Hematopoietic multipotent progenitor cell treated with erythropoietin and hydrocortisone succinate and interleukin-3 and kit ligand, for 8 days (in vitro differentiated cells): ENCODE measurements at places on chromosomes 1 and 21.
A peak's percentile ranks its signal among the peaks of the same experiment; 100 is the strongest.

GRCh38 chr21:42571391-42572150 lies 57.9 kb downstream of the SLC37A1 start:
- no peak for DNase-seq

DNA sequence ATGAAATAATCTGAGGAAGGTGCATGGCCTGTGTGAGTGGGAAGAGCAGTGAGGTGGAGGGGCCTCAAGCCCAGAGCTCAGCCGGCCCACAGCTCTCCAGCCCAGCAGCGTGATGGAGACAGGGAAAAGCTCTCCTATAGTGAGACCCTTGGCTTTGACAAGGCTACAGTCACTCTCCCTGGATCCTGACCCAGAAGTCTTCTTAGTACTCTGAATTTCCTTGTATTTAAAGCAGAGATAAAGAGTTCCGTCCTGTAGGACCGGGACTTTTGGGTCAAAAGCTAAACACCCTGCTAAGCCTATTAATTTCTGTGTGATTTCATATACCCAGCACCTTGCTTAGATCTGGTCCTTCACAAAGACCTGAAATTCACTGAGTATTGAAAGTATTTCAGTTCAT lies 48.2 kb upstream of the F3 start:
- DNase-seq = no peak

DNA sequence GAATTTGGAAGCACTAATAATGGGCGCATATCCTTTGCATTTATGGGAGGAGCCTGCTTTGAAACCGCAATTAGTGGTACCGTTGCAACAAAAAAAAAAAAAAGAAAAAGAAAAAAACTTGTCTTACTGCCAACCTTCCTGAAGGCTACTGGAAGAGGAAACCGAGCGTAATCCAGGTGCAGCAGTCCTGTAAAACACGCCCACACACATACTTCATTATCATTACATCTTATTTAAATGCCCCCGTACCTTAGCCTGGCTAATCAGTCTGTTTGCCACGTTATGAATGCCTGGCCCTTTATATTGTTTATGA lies 686 bp upstream of the ZNF281 start:
- DNase-seq = peak; percentile 76

DNA sequence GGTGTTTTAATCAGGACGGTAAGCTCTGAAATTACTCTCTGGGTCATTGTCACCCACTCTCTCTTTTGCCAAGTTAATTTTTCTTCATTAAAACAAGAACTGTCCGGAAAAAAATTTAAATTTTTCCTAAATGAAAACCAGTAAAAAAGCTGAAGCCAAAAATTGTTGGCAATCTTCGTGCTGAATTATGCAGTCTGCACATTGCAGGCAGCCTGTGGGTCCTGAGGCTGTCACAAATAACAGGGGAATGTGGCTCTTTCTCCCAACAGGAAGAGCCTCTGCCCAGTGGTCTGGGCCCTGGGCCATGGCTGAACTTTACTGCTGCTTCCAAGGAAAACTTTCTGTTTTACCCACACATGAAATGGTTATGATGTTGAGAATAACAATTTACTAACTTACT lies 153.9 kb upstream of the SPAG17 start:
- no peak for DNase-seq

DNA sequence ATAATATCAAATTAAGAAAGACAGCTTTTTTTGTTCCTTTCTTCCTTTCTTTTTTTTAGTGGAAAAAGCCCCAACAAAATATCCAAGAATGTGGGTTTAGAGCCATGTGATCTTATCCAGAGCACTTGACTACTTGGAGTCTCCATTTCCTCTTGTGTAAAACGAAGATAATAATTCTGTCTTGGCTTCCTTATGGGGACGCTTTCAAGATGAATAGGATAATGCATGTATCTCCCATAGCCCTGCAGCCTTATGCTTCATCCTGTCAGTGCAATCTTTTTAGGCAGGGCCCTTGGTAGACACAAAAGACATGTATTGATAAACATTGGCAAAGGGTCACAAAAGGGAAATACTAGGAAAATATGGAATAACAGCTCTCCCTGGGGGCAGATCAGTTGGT lies 34.8 kb downstream of the ZBTB18 start:
- peak; percentile 31 for DNase-seq

DNA sequence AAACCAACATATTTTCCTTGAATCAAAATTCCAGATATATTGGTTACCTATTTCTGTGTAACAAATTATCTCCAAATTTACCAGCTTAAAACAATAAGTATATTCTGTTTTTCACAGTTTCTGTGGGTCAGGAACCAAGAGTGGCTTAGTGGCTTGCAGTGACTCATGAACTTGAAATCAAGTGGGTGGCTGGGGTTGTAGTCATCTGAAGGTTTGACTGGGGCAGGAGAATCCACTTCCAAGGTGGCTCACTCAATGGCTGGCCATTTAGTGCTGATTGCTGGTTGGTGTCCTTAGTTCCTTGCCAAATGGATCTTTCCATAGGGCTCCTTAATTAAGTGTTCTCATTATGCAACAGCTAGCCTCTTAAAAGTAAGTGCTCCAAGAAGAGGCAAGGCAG lies 43.8 kb downstream of the ALG14 start:
- DNase-seq = no peak

GRCh38 chr1:47174656-47175020 lies 15.2 kb downstream of the PDZK1IP1 start:
- no peak for DNase-seq

DNA sequence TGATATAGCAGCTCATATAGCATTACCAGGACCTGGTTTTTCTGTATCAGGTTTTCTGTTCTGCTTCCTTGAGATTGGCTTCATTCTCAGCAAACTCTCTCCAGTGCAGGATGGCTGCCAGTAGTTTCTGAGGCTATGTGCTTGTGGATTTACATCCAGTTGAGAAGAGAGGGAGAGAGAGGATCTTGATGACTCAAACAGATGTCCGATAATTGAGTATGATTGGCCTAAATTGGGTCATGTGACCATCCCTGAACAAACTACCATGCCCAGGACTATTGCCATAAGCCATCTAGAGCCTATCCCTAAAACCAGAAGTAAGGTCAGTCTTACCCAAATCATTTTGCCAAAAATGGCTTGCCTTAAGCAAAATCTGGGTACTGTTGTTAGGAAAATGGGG lies 18.1 kb upstream of the PSMA5 start:
- DNase-seq = no peak

DNA sequence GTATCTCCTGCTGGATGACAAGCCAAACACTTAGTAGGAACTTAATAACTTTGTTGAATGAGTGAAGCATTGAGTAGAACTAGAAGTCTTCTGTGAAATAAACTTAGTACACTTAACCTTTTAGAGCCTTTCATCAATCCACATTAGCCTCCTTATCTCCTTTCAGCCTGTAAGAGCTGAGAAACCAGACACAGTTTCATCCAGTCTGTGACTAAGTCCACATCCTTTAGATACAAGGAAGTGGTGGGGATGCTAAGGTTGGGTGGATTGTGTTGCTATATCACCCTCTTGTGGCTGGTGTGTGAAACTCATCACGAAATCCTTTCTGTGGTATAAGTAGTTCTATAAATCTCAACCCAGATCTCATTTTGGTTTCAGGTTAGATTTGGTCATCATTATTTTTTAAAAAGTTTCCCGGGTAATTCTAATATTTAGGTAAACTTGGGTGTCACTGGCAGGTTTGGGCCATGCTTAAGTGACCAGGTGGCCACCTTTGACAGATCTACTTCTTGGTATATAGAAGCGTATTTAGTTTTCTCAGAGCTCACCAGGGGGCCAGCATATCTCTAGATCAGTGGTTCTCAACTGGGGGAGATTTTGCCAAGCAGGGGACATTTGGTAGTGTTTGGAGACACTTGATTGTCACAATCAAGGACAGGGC lies 27.8 kb upstream of the CD84 start:
- peak; percentile 92 for DNase-seq

GRCh38 chr1:24018611-24019580 lies 38.8 kb upstream of the SRSF10 start:
- no peak for DNase-seq

DNA sequence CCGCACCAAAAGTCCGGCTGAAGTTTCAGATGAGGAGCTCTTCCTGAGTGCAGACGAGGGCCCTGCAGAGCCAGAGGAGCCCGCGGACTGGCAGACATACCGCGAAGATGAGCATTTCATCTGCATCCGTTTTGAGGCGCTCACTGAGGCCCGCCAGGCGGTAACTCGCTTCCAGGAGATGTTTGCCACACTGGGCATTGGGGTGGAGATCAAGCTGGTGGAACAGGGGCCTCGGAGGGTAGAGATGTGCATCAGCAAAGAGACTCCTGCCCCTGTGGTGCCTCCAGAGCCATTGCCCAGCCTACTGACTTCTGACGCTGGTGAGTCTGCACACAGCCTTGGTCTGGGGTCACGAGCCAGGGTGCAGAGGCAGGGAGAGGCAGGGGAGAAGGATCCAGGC lies 84.7 kb downstream of the TRIM11 start:
- DNase-seq = no peak

- DNase-seq = no peak
Measured at GRCh38 chr1:20229171-20229570, 42.9 kb upstream of the PLA2G2C start.

- no peak for DNase-seq
Measured at GRCh38 chr1:47679826-47680225, 242.0 kb downstream of the FOXD2 start.

- DNase-seq = peak; percentile 69
Measured at GRCh38 chr1:206846487-206846886, 18.9 kb upstream of the IL20 start.

DNA sequence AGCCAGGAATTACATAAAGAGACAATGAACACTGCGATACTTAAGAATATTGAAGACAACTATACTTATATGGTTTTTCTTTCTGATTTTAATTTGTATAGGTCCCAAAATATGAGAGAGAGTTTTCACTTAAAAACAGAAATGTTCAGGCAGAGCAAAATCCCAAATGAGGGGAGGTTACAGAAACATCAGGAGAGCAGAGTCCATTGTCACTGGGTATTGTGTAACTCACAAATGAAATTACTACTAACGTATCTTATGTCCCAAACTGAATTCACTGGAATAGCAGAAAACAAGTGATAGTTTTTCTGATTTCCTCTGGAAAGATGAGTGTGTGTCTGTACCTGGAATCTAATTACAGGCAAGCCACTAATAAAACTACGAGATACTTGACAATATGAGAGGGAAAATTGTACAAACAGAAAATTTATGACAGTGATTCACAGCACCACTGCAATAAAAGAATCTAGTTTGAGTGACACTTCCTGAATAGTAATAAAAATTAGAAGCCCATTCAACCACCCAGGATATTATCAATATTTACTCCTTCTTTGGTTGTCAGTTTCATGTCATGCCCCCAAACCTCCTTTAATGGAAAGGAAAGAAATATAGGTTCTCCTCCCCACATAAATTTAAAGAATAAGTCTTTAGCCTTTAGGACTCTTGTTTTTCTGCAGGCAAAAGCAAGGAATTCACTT lies 522.6 kb downstream of the ADGRL2 start:
- DNase-seq = no peak

- DNase-seq = no peak
Measured at GRCh38 chr1:180194048-180194425, 36.0 kb upstream of the LHX4 start.

DNA sequence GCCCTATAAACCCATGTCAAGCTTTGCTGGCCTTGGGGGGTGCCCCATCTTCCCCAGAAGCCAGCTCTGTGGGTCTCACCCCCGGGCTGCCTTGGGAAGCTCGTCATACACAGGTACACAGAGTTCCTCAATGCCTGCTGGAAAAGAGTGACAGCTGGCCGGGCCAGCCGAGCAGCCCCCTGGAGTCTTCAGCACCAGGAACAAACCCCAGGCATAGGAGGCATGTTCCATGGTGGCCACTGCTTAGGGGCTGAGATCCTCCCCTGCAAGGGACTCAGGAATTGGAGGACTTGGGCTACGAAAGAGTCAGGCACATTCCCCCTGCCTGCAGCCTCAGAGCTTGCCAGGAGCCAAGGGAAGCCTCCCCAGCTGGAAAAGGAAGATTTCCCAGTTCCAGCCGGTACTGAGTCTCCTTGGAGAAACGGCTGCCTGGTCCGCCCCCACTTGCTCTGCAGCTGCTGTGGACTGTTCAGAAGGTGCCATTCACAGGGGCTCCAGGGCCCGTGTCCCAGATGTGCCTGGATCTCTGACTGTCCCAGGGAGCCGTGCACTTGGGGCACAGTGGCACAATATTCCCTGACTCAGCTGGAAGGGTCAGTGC lies 89.5 kb downstream of the STUM start:
- no peak for DNase-seq

- peak; percentile 29 for DNase-seq
Measured at GRCh38 chr1:941588-942383, 17.3 kb downstream of the NOC2L start.

- DNase-seq = no peak
Measured at GRCh38 chr1:25054526-25055323, 124.6 kb upstream of the RUNX3 start.

GRCh38 chr1:247493106-247493505 lies 35.2 kb upstream of the OR2B11 start:
- DNase-seq = no peak

- no peak for DNase-seq
Measured at GRCh38 chr1:17620448-17620847, 81.0 kb downstream of the ARHGEF10L start.

- peak; percentile 13 for DNase-seq
Measured at GRCh38 chr1:179883745-179884138, 1.7 kb downstream of the TOR1AIP1 start.

DNA sequence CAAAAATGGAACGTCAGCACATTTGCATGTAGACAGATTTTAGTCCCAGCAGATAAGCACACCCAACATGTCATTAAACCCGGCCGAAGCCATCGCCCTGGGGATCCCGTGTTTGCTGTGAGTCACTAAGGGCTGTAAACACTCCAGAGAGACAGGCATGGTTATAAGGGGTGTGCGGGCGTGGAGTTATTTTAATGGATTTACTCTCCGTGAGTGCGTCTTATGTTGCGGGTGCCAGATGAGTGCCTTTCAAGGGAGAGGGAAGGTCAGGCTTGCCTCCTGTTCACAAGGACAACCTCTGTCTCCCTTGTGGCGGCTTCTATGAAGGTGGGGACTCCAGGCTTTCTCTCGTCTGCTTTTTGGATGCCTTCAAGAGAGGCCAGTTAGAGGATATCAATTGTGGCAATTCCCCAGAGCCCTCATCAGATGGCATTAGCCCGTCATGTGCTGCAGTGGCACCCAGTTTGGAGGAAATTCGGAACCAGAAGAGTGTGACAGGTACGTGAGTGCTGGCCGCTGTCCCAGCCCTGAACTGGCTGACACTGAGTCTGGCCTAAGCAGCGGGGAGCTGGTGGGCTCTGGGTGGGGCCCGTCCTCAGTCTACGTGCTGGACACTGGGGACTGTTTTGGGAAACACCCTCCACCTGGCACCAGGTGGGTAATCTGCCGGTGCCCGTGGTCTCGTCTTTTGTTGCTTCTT lies 223.8 kb upstream of the TMEM51 start:
- DNase-seq = no peak
